ENCODE measurements at places on chromosomes 3 and 15. TPM values are rescaled to one million over a fixed set of nuclear protein-coding genes. Genes with fewer than 3 reads are reported as not detected.

GRCh38 chr15:39181056-39181747, 399.7 kb upstream of the THBS1 start:
- DNase-seq = no peak

- no peak for DNase-seq
These were observed 385.6 kb downstream of the SHQ1 start for GRCh38 chr3:72462595-72463011.

DNA sequence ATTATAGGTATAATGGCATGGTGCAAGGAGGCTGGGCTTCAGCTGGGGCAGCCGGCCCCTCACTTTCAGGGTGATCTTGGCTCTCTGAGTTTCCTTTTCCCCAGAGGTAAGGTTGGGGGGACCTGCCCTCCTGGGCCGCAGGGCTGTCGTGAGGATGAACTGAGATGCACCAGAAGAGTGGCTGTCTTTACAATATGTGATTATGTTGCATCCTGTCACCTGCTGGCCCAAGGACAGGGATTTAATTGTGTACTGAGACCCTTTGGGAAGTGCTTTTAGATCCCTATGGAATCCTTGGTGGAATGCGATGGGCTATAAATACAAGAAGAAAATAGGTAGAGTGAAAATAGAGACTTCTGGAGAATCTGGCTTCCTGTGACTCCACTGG, 22.1 kb downstream of the ANAPC13 start:
- no peak for DNase-seq

- DNase-seq = no peak
These were observed 29.9 kb downstream of the SPG11 start for GRCh38 chr15:44633603-44634002.

Gene DNASE1L3
- not detected for polyA plus RNA-seq

DNA sequence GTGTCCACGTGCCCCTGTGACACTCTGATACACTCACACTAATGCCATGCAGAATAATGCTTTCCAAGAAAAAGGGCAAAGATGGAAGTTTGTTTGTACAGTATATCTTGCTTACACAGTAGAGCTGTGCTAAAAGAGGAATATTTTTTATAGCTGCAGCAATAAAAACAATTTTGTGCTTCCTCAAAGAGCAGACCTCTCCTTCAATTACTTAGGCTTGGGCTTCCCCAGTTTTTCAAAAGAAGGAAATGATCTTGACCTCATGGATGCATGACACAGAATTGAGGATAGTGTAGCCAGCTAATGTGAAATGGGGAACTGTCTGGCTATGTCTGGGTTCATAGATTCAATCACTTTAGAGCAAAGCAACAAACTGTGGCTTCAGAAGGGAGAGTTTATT, 137.4 kb downstream of the STT3B start:
- DNase-seq = no peak

DNA sequence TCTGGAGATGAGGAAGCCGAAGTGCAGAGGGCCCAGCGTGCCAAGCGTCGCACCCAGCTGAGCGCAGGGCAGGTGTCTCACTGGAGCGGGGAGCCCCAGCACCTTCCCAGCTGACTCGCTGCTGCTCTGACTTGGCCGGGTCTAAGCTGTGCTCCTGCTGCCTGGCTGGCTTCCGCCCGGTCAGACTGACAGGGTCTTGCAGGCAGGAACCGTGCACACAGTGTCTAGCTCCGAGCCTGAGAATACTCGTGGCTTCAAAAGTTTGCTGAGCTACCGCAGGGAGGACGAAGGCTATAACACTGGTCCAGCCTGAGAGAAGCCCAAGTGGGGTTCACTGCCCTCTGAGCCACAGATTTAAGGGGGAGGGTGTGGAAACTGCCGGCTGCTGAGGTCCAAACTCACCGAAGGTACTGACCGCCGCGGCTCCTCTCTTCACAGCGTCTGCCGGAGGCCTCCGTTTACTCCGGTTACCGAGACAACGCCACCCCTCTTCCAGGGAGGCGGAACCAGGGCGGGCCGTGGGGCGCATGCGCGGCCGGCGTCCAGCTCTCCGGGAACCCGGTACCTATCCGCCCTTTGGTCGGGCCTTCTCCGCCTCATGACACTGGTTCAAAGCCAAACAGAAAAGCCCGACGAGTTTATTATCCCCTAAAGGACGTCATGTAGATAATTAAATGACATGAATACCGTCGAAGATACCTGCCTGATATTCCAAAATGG, at the start of gene CFAP44:
TSS of gene CFAP44 (minus strand) at position 443 of the 720 bp plus-strand sequence. CDS start 7,829 bp downstream, outside the sequence.
- no peak for DNase-seq

Gene CD80
- not detected for polyA plus RNA-seq

Gene ATG3
- 38.8 TPM for polyA plus RNA-seq

Gene CFAP100
- not detected for polyA plus RNA-seq
